Activated CD4-positive, CD25-positive, alpha-beta regulatory T cell treated with anti-CD3 and anti-CD28 coated beads, Interleukin-2, amount 50 U/mL, for 72 hours (primary cell): ENCODE measurements at places on chromosomes 7 and 10.

DNA sequence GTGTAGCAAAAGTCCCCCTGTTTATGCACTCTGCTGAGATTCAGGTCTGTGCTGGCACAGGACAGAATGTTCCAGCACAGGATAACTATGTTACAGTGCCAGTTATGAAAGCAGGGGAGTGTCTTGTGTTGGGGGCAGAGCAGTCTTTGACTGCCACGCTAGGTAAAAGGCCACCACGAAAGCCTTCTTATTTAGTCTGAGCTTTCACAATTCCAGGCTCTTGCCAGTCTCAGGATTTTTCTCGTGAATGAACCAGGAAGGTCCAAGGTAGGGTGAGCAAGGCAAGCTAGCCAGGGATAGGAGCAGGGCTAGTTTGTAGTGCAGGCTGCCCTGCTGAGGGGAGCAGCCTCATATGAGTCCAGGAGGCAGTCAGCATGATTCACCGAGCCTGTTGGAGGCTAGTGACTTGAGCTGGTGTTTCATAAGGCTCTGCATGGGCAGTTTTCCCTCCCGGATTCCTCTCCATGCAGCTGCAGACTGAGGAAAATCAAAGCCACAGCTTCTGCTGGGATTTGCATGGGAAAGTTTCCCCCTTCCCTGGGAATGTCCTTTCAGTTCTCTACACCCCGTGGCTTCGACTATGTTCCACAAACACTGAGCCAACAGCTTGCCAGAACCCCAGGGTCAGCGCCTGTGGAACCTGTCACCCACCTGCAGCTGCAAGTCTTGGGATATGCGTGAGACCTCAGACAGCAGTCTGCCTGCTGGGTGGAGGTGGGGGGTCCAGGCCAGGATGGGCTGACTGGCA is 112.3 kb downstream of the JCAD start:
- no peak for DNase-seq

DNA sequence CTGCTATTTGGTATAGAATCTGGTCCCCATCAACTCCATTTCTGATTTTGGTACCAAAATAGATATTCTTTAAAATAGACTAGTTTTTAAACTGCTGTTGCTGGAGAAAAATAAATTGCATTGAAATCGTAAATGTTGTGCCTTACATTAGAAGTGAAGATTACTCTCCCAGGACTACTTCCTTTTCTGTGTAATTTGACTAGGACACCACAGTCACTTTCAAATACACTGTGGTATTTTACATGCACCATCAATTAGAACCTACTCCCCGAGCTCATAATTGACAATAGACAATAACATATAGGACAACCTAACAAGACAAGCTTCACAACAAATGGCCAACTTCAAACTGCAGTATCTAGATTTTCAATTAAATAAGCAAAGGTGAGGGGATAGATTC is 211.5 kb downstream of the DGKB start:
- DNase-seq = no peak

GRCh38 chr10:48343106-48343505 is 36.6 kb downstream of the MAPK8 start:
- DNase-seq = no peak

DNA sequence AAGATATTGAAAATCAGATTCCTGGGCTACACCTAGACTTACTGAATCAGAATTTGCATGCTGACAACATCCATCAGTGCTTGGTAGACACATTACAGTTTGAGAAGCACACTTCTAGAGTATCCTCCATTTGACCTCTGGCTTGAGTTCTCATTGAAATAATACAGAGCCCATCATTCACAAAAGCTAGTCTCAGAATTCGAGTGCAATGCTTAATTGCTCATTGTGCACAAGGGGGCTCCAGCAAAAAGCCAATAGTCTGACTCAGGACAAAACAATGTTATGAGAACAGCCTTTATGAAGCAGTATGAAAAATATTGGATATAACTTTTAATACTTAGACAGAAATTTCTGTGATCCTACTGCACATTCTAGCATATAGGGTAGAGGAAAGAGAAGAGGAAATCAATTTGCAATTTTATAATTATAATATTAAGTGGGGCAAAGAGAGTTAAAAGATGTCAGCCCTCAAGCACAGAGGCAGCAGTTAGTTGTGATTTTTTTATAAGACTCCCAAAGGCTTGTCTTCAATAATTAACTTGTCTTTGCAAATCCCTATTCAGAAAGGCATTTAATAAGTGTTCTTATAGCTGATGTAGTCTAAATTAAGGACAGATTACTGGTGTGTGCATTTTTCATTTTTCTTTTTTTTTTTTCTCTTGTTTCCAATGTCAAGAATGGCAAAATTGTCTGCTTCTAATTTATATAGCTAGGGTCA is 105.8 kb upstream of the ANK3 start:
- DNase-seq = no peak

GRCh38 chr7:151686016-151686766 is 166.5 kb upstream of the RHEB start:
- DNase-seq = no peak

GRCh38 chr10:77422491-77423338 is 214.9 kb downstream of the KCNMA1 start:
- DNase-seq = no peak

GRCh38 chr10:8297107-8297506 is 242.6 kb downstream of the GATA3 start:
- DNase-seq = no peak

DNA sequence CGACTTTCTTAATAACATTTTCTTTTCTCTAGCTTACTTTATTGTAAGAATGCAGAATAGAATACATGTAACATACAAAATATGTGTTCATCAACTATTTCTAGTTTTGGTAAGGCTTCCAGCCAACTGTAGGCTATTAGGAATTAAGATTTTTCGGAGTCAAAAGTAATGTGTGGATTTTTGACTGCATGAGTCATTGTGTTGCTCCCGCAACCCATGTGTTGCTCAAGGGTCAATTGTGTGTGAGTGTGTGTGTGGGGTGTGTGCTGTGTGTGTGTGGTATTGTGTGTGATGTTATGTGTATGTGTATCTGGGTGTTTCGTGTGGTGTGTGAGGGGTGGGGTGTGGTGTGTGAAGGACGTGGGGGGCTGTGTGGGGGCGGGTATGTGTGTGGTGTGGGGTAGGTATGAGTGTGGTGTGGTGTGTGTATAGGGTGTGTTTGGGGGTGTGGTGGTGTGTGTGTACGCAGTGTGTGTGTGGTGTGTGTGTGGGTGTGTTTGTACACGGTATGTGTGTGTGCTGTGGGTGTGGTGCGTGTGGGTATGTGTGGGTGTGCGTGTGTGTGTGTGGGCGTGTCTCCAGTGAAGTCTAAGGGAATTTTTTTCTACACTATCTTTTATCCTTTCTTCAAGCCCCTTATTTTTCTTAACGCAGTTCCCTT is 60.5 kb downstream of the RSU1 start:
- no peak for DNase-seq

GRCh38 chr7:142174441-142174840 is 62.9 kb downstream of the MGAM2 start:
- no peak for DNase-seq

GRCh38 chr10:69911613-69912528 is 110.2 kb downstream of the COL13A1 start:
- DNase-seq = no peak

GRCh38 chr7:72504061-72504706 is 92.0 kb upstream of the CALN1 start:
- no peak for DNase-seq
